ENCODE measurements at places on chromosomes 2 and 18. TPM values are rescaled to one million over a fixed set of nuclear protein-coding genes. Genes with fewer than 3 reads are reported as not detected.

GRCh38 chr2:77028032-77028600, 494.1 kb downstream of the LRRTM4 start:
- no peak for DNase-seq

DNA sequence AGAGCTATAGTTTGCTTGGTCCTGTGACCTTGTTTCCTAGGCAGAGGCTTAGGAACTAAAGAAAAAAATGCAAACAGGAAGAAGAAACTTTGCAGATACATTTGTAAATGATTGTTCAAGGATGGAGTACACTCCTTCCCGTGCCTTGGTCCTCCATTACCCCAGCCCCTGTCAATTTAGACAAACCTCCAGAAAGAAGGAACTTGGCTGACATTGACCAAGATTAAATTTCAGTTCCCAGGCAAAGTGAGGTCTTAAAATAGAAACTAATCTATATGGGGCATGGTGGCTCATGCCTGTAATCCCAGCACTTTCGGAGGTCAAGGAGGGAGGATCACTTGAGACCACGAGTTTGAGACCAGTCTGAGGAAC, 179.9 kb upstream of the FN1 start:
- DNase-seq = no peak

DNA sequence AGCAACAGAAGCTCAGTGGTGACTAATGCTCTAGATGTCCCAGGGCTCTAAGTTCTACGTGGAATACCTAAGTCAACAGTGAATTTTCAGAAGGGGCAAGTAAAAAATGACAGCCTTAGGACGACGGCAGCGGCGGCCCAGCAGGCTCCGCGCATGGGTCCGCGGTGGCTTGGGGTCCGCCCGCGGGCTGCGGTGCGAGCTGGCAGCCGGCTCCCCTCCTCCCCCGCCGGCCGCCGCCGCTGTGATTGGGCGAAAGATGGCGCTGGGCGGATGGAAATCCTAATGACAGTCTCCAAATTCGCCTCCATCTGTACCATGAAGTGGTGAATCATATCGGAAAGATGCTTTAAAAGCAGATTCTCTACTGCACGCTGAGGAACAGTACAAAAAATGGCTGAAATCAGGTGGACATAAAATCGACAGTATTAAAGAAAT, 74.7 kb downstream of the HNRNPLL start:
- no peak for DNase-seq

- DNase-seq = no peak
Measured at GRCh38 chr2:111698743-111699554, 185.0 kb downstream of the ANAPC1 start.

- DNase-seq = no peak
Measured at GRCh38 chr18:76503649-76504386, 8.8 kb upstream of the ZNF516 start.

DNA sequence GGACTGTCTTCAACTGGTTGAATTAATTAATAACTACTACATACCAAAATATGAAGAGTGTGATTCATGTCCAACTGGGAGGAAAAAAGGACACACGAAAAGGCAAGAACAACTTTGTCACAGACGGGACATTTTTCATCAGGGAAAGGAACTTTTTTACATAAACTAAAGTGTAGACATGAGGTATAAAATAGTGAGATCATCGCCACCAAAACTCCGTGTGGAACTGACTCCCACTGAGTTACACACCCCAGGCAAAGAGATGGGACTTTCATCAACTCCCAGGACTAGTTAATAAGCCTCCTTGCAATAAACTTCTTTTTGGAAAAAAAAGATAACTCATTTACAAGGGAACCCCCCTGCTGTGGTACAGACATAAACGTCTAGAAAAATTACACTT, 12.9 kb upstream of the NMI start:
- DNase-seq = no peak

DNA sequence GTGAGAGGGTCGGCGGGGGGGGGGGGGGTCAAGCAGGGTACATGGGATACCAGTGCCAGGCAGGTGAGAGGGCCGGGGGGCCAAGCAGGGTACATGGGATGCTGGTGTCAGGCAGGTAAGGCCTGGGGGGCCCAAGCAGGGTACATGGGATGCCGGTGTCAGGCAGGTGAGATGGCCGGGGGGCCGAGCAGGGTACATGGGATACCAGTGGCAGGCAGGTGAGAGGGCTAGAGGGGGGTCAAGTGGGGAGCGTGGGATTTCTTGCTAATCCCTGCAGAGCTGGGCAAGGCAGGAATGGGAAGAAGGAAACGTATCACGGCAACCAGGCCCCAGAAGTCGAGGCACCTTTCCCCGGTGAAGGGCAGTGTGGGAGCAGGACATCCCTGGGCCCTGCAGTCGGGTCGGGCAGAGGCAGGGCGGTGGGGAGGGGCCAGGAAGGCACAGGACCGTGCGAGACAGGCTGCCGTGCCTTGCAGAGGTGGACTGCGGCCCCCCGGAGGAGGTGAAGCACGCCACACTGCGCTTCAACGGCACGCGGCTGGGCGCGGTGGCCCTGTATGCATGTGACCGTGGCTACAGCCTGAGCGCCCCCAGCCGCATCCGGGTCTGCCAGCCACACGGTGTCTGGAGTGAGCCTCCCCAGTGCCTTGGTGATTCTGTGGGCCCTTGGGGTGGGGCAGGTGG, 49.3 kb downstream of the MTERF4 start:
- no peak for DNase-seq

DNA sequence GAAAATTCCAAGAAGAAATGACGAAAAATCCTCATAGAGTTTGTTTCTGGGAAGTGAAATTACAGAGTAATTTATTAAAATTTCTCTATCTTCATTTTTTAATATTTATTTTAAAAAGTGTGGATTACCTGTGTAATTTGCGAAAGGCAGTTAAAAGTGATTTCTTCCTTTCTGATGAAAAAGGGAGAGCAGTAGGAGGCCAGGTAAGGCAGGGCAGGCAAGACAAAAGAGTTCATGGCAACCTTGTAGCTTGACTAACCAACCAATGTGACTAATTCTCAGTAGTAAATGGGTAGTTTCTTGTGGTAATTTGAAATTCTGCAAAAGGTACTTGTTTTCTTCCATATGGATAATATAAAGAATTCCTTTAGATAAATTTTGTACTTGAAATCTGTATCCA, 34.9 kb upstream of the COL5A2 start:
- no peak for DNase-seq

DNA sequence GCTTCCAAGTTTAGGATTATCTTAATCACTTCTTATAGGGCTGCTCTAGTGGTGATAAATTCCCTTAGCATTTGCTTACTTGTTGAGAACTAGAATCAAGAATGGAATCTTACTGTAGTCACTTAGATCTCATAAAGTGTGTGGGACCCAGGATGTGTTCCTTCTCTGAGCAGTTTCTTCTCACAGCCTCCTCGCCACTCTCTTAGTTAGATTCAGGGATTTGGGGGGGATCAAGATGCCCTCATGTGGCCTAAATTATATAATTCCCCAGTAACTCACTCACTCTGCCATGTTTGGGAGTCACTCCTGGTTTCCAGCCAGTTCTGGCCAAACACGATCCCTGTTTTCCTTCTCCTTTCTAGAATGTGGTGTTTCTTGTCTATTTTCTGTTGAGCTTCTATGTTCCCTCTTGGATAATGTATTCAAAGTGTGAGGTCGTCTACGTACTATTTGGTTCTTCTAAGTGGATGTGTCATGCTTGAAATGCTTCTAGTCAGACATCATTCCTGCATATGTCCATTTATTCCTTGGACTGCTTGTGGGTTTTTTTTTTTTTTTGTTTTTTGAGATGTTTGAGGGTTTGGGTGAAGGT, 414.9 kb upstream of the SYT4 start:
- no peak for DNase-seq

DNA sequence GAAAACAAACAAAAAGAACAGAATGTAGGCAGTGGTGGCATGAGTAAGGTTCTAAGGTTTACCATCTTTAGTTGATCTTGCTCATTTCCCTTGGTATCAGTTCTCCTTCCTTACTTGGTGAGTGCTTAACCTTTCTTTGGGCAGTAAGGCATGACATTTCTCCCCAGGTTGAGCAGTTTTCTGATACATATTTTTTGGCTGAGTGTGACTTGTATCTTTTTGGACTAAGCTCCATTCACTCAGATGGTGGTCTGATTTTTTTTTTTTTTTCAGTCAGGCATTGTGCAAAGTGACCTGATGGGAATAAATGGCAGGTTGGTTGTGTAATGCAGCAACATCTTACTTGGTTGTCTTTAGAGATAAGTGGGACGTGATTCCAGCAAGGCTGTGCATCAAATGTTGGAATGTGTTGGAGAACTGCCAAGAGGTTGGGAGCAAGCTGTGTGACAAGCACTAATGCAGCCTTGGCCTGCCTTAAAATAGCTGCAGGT, 15.1 kb downstream of the SPTBN1 start:
- DNase-seq = peak; percentile 52

GRCh38 chr18:79387214-79387613, 8.5 kb upstream of the NFATC1 start:
- DNase-seq = no peak

GRCh38 chr2:202376460-202377206, 506 bp downstream of the BMPR2 start:
- DNase-seq = no peak

C2orf78 gene
- not detected for polyA plus RNA-seq

MYL12A gene
- polyA plus RNA-seq = 476 TPM

MAP4K4 gene
- 75.5 TPM for polyA plus RNA-seq

CHRNA1 gene
- polyA plus RNA-seq = 3.7 TPM

LNPK gene
- 25.7 TPM for polyA plus RNA-seq

CD8A gene
- 0.18 TPM for polyA plus RNA-seq

SPC25 gene
- 23.7 TPM for polyA plus RNA-seq

SERPINB13 gene
- polyA plus RNA-seq = not detected
